ENCODE measurements at places on chromosomes 11 and 22. TPM values are rescaled to one million over a fixed set of nuclear protein-coding genes. Genes with fewer than 3 reads are reported as not detected.

GRCh38 chr11:3632070-3632660 is 9.6 kb downstream of the ART5 start:
- DNase-seq: no peak

- no peak for DNase-seq
Measured at GRCh38 chr11:8681837-8682302, 595 bp downstream of the TRIM66 start.

- no peak for DNase-seq
Measured at GRCh38 chr22:49994361-49995040, 18.1 kb downstream of the IL17REL start.

DNA sequence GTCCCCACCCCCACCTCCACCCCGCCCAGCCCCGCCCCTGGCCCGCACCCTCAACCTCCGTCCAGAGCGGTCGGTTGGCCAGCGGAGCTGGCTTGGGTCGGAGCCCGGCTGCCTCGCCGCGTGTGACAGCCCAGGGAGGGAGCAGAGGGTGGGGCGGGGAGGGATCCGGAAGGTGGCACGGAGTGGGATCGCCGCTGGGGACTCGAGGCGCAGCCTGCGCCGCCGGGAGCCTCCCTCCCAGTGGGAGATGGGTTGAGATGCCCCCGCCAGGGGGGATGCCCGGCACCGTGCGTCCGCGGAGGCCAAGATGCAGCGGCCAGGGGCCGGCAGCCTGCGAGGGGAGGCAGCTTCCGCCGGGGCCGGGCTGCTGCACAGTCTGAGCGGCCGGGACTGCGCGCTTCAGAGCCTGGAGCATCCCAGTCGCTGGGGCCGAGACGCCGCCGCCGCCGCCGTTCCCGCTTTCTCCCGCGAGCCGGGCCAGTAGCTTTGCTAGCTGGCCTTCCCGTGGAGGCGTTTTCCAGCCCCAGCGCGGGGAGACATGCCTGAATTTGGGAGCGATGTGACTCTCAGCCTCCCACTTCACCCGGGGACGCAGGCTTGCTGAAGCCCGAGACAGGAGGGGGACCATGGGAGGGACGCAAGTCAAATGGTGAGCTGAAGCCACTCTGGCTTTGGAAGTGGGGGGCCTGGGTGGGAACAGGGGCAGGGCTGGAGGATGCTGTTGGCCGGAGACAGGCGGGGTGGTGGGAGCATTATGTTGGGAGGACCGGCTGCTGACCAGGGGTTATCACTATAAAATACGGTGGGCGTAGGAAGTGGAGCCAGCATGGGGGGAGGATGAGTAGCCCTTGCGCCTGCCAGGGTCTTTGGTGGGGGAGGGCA is 40.2 kb downstream of the DIXDC1 start:
- no peak for DNase-seq

GRCh38 chr11:50298182-50298988 is 265.7 kb downstream of the OR4C45 start:
- DNase-seq: no peak

DNA sequence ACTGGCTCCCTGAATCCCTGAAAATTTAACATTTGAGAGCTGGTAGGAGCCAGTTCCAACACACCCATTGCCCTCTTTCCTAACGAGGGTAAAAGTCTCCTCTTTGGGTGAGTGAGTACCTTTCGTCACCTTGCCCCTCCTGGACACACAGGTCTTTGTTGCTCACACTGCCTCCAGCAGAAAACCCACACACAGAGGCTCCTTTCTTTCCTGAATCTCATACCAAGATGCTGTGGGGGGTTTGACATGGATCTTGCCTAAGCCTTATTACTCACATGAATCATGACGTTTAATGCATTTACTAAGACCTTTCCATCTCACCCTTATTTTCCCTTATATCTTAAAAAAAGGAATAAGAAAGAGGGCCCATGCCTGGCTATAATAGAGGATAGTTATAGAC is 53.0 kb downstream of the PARVA start:
- no peak for DNase-seq

DNA sequence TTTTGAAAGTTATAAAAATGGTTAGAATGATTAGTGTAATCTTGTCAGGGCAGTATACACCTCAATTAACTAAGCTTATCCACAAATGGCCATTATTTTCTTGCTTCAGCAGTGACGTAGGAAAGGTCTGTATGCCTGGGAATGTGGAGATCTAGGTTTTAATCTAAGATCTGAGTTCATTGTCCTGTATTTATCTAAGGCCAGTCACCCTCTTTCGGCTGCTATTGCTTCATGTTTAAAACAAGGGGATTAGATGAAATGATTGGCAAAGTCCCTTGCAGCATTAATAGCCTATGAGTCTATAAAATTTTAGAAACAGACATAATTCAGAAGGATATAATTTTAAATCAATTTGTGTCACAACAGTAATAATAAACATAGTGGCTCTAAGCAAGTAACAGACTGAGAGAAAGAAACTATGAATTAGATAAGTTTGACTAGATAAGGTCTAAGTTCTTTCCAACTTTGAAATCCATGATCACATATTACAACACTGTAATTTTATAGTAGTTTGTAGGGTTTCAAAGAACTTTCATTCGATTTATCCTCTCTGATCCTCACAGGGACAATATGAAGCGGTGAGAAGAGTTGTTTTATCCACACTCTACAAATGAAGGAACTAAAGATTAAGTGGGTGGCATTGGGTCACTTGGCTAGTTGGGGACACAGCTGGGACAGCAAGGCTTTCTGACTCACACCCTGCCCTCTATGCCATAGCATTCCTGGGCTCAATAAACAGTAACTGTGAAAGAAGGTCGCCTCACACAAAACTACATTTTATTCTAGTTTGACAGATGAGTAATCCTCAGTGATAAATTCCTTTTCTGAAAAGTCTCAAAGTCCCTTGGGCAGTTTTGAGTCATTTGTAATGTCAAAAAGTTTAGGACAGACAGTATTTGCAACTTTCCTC is 60.6 kb upstream of the RDX start:
- peak; percentile 44 for DNase-seq

PARVA gene
- polyA plus RNA-seq: 35.9 TPM

OR5T3 gene
- polyA plus RNA-seq: not detected

- no peak for DNase-seq
Measured at GRCh38 chr11:121105481-121106195, 4.6 kb downstream of the TECTA start.

GRCh38 chr11:76147106-76147740 is 59.1 kb downstream of the WNT11 start:
- DNase-seq: peak; percentile 83

Data from large intestine (tissue), 12 donors.